NCI-H446 treated with DMSO at 0.1 percent for 48 hours (cell line): ENCODE measurements at places on chromosomes 12 and 14.

- DNase-seq: no peak
Measured at GRCh38 chr12:108390495-108391203, 51.5 kb upstream of the CMKLR1 start.

DNA sequence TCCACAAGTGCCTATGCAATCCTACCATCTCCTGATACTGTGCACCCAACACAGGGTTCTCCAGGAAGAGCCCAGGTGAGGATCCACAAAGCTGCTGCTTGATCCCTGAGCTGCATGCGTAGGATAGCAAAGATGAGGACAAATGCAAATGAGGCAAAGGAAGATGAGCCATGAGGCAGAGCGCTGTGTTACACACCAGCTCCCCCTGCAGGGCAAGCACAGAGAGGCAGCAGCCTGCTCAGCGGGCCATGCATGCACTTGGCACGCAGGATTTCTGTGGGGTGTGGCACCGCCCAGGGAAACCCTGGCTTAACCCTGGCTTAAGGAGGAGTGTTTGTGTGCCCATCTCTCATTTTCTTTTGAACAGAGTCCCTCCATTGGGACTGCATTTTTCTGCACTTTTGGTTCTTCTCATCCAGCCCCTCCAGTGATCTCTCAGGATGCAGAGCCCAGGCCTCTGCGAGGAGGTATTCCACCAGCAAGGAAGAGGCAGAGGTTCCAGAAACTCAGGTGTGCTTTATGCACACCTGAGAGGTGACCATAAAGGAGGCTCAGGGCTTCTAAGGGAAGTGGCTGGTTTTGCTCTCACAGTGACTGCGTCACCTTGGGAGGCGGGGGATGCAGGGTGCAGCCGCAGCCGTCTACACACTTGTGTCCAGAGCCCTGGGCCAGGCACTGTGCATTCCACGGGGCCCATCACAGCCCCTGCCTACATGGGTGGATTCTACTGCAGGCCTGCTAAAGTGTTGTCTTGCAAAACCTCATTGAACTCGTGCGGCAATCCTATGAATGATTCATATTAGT lies 973.3 kb upstream of the TMEM132C start:
- DNase-seq: no peak

- no peak for DNase-seq
Measured at GRCh38 chr12:56931474-56931978, 2.7 kb downstream of the SDR9C7 start.

GRCh38 chr12:86122846-86123468 lies 133.2 kb downstream of the MGAT4C start:
- no peak for DNase-seq

DNA sequence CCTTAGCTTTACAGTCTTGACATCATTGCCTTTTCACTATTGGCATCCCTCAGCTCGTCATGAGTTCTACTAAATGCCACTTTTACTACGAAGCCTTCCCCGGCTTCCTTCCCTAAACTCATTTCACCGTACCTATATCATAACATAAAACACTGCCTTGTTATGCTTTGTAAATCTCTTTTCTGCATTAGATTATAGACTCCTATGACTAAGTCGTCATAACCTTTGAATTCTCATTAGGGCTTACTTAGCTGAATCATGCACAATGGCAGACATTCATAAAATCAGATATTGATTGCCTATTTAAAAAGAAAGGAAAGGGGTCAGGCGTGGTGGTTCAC lies 21.0 kb downstream of the BTG1 start:
- no peak for DNase-seq

DNA sequence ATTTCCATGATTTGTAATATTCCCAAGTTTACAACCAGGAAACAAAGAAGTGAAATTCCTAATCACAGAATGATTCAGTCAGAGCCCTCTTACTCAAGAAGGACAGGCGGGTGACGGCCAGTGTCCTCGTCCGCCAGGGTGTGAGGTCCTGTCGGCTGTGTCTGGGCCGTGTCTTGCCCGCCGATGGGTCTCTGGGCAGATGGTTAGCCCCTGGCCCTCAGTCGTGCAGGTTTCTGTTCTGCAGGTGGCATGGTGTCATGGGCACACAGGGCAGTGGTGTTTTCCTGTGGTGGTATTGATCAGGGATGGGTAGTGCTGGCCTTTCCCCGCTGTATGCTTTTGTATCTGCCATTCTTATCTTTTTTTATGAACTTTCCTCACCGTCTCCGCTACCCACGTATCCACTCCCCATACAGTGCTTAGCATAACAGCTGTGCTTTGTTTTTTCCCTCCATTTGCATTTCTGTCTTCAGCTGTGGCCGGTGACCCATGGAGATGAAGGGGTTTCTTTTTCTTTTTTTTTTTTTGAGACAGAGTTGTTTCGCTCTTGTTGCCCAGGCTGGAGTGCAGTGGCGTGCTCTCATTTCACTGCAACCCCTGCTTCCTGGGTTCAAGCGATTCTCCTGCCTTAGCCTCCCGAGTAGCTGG lies 100.7 kb downstream of the TSPAN9 start:
- DNase-seq: no peak
